ENCODE measurements at places on chromosomes 7 and 10.

- no peak for DNase-seq
Measured at GRCh38 chr7:12130609-12131008, 80.5 kb upstream of the TMEM106B start.

DNA sequence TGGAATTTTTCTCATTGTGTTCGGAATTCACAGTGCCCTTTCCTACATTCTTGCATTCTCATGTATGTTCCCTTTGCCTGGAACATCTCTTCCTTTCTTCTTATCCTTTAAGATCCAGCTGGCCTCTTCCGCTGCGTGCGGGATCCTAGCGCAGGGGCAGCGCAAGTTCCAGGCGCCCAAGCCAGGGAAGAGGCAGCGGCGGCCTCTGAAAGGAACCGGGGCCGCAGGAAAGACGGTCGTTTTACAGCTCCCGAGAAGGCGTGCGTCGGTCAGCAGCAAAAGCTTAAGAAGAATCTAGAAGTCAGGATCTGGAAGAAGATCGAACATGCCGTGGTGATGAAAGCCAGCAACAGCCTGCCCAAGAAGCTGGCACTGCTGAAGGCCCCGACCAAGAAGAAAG lies 28.0 kb downstream of the ADRA2A start:
- no peak for DNase-seq

DNA sequence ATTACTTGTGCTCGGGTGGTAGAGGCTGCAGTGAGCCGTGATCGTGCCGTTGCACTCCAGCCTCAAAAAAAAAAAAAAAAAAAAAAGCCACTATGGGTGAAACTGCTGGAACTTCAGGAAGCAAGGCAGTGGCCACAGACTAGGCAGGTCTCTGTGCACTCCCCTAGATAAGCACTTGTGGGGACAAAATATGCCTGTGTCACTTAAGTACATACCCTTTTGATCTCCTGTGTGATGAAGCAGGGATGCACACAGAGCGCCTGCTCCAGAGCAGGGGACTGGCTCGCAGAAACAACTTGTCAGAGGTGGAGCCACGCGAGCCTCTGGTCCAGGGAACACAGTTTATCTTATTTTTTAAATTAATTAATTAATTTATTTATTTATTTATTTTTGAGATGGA lies 42.9 kb upstream of the PSAP start:
- no peak for DNase-seq

DNA sequence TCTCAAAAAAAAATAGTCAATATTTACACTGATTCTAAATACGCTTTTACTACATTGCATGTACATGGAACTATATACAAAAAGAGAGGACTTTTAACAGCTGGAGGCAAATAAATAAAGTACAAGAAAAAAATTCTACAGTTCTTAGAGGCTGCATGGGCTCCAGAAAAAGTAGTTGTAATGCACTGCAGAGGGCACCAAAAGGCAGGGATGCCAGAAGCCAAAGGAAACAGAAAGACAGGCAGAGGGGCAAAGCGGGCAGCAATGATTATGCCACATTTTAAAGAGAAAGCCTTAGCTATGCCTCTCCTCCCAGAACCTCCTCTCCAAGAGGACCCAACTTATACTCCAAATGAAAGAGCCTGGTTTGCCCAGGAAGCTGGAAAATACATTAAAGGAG lies 11.6 kb upstream of the ADCK2 start:
- no peak for DNase-seq

GRCh38 chr10:91227576-91227975 lies 7.1 kb downstream of the PCGF5 start:
- DNase-seq: no peak

GRCh38 chr7:34735526-34735925 lies 77.5 kb downstream of the NPSR1 start:
- DNase-seq: no peak

DNA sequence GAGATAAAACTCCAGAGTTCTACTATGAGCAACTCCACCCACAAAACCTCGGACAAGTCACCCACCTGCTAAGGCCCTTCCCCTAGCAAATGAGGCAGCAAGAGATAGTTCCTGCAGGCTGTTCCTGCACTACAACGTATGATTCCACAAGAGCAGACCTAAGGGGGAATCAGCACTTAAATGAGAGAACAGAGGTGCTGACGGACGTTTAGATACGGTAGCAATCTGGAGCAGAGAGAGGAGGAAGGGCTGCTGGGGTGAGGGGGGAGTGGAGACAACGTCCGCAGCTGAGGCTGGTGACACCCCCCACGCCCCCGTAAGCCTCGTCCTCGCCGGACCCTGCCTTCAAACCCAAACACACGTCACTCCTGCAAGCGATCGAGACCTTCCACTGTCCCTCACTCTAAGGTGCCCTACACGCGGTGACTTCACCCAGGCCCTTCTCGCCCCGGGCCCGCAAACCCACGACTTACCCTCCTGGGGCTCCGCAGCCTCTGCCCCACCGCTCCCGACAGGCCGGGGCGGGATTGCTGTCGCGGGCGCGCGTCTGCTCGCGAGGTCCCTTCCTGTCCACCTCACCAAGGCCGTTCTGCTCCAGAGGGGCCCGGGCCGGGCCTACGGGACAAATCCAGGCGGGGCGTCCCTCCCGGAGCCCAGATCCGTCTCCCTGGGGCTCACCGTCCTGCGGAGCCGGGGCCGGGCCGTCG lies 635 bp downstream of the ZNF12 start:
- DNase-seq: peak; percentile 28

GRCh38 chr7:67484244-67484751 lies 487.7 kb downstream of the TYW1 start:
- peak; percentile 69 for DNase-seq

Data from HEK293T (cell line).